Stimulated activated CD8-positive, alpha-beta memory T cell treated with anti-CD3 and anti-CD28 coated beads, Interleukin-7, amount 100 ng/mL, for 24 hours (primary cell): ENCODE measurements at places on chromosomes 12 and 14.

GRCh38 chr12:93892423-93893268 is 215.5 kb downstream of the CRADD start:
- no peak for DNase-seq

GRCh38 chr12:83462419-83462818 is 775.7 kb downstream of the TMTC2 start:
- DNase-seq, result no peak

DNA sequence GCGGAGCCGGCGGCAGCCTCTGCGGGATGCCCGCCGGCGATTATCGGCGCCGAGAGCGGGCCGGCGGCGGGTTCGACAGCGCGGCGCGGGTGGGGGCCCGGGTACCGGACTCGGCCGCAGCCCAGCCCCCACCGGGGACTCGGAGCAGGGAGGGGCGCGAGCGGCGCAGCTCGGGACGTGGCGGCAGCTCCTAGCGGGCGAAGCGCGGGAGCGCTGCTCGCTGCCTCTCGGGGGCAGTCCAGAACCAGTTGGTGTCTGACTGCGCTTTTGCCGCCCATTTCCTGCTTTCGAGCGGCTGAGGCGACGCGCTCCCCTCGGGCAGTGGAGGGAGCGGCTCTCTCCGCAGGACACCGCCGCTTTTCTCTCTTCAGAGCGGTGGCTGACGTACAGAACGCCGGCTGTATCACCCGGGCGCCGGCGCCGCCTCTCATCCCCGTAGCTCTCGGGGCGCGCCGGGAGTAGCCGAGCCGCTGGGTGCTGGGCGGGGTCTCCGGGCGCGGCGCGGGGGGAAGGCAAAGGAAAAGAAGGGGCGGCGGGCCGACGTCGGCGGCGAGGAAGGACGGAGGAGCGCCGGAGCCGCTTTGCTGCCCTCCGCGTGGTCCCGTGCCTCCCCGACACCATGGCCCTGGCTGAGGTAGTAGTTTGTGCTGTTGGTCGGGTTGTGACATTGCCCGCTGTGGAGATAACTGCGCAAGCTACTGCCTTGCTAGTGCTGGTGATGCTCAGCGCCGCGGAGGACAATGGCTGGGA is 136.6 kb downstream of the MON2 start:
- peak; percentile 47 for DNase-seq

DNA sequence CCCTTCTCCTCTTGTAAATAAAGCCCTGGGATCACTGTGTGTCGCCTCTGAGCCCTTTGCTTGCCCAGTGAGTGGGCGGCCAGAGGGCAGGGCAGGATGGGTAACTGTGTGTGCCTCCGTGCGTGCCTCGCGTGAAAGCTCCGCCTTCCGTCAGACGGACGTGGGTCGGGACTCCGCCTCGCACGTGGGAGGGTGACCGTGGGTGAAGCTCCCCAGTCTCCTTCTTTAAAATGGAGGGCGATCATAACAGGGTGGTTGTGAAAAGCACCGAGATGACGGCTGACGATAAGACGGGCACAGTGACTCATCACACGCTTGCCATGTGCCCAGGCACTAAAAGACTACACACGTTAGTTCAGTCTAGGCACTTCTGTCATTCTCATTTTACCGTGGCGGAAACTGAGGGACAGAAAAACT is 9.2 kb downstream of the PHB2 start:
- peak; percentile 83 for DNase-seq

DNA sequence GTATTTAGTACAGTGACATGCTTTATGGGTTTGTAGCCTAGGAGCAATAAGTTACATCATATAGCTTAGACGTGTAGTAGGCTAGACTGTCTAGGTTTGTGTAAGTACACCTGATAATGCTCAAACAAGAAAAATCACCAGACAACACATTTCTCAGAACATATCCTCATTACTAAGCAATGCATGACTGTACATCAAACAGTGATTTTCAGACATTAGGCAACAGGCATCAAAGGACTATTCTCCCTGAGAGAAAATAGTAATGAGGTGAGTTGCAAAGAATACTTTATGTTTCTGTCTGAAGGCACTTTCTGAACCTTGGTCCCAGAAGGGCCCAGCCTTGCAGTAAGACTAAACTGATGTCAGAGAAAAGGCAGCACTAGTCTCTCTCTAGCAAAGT is 48.4 kb upstream of the SYT10 start:
- no peak for DNase-seq

DNA sequence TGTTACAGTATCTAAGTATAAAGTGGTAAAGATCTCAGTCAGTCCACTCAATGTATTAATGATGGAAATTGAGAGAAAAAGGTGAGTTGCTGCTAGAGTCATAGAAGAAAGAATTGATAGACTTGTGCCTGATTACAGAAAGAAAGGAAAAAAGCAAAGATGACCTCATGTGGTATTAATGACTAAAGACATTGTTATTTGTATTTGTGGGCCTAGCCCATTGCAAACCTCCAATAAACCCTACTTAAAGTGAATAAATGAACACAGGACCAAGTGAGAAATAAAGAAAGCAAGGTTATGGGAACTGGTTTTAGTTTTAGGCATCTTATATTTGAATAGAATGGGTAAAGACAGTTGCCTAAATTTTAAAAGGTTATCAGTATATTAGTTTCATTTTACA is 105.5 kb downstream of the SYT1 start:
- no peak for DNase-seq

DNA sequence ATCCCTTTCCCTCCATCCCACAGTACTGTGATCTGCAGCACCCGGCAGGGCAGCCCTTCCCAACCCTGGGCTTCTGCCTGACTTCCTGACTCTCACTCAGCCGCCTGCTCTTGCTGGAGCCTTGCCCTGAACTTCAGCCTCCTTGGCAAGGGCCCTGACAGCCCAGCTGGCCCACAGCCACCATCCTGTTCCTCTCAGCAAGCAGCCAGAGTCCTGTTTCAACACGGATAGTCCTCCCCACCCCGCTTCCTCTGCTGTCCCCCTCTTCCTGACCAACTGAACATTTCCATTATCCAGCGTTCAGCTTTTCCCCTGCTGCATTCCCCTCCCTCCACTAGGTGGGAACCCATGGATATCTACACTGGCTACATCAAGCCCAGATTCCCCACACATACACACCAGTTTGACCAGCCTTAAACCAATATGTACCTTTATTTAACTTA is 74.0 kb upstream of the MDM1 start:
- DNase-seq, result no peak

DNA sequence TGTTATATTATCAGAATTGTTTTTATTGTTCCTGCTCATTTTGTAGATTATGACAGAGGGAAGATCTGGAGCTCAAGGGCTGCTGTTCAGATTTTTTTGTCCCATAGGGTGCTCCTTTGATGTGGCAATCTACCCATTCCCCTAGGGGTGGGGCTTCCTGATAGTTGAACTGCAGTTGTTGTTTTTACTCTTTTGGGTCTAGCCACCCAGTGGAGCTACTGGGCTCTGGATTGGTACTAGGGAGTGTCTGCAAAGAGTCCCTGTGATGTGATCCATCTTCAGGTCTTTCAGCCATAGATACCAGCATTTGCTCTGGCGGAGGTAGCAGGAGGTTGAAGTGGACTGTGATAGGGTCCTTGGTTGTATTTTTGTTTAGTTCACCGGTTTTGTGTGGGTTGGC is 57.9 kb upstream of the SLCO1B1 start:
- no peak for DNase-seq

GRCh38 chr14:101895256-101895655 is 69.1 kb upstream of the DYNC1H1 start:
- DNase-seq, result no peak

- no peak for DNase-seq
Observed at GRCh38 chr14:103503296-103503695, 19.3 kb downstream of the CKB start.

DNA sequence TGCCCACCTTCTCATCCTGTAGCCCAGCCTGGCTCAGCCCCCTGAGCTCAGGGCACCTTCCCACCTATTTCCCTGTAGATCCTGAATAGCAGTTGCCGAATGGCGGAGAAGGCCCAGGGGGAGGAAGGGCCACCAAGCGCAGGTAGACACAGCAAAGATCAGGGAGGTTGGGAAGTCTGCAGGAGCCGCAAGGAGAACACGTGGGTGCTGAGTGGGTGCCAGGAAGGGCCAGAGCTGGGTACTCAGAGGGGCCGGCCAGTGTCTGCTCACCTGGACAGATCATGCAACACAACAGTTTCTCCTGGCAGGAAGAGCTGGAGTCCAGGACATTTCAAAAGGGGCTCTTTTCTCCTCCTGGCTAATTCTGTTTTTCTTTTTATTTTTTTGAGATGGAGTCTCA is 30.6 kb downstream of the CHGA start:
- no peak for DNase-seq

GRCh38 chr14:104091927-104092771 is 6.6 kb downstream of the ASPG start:
- no peak for DNase-seq

DNA sequence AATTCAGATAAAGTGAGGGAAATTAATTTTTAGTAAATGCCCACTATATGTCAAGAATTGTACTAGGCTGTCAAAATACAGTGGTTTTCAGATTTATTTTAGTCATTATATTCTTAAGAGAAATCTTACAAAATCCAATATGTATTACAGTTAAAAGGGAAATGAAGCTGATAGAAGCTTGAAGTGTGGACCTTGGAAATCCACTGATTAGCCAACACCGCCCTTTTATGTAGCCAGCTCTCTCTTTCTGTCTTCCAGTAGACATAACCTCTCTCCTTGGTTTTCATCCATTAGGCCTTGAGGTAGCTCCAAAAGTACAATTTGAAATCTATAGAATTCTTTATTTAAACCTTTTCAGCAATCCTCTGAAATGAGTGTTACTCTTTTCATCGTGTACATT is 63.2 kb downstream of the USP15 start:
- DNase-seq, result no peak

DNA sequence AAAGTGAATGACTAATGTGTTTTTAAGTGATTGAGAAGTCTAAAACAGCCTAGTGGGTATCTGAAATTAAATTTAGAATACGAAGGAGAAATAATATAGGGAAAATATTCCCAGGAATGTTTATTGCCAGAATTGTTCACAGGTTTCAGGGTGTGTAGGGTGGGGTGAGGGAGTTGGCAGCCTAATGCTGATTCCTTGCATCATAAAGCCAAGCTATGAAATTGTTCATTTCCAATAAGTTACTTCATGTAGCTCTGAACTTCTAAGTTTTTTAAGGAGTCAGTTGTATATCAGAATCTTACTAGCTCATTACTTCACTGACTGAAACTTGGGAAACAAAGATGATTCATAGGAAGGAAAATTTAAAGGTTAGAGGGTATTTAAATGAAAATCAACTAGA is 56.4 kb downstream of the RAB35 start:
- no peak for DNase-seq

DNA sequence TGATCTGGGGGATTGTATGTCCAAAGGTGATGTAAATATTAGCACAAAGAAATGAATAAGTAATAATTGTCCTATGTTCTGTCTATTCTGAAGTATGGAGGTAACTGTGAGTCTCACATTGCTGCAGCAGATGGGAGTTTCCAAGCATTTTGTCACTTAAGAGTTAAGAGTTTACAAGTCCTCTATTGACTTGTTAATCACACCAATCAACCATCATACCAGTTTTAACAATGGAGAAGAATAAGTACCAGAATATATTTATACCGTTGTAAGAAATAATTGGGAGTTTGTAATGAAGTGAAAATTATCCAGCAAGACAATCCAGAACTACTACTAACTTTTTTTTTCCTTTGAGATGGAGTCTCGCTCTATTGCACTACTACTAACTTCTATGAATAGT is 139.1 kb downstream of the MDGA2 start:
- no peak for DNase-seq

- DNase-seq, result no peak
Observed at GRCh38 chr12:93573552-93574223, 1.2 kb downstream of the SOCS2 start.

DNA sequence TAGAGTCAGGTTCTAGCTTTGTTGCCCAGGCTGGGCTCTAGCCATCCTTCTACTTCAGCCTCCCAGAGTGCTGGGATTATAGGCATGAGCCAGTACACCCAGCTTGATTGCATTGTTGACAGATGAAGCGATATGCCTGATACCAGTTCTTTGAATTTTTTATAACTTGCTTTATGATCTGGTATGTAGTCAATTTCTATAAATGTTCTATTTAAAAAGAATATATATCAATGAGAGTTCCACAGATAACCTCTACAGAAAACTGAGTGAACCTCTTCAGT is 99.8 kb downstream of the DIP2B start:
- no peak for DNase-seq
